Stimulated activated CD8-positive, alpha-beta memory T cell treated with anti-CD3 and anti-CD28 coated beads, Interleukin-12 subunit alpha, Interleukin-12 subunit beta, amount 100 ng/mL, for 4 hours (primary cell): ENCODE measurements at places on chromosomes 12 and 14.

DNA sequence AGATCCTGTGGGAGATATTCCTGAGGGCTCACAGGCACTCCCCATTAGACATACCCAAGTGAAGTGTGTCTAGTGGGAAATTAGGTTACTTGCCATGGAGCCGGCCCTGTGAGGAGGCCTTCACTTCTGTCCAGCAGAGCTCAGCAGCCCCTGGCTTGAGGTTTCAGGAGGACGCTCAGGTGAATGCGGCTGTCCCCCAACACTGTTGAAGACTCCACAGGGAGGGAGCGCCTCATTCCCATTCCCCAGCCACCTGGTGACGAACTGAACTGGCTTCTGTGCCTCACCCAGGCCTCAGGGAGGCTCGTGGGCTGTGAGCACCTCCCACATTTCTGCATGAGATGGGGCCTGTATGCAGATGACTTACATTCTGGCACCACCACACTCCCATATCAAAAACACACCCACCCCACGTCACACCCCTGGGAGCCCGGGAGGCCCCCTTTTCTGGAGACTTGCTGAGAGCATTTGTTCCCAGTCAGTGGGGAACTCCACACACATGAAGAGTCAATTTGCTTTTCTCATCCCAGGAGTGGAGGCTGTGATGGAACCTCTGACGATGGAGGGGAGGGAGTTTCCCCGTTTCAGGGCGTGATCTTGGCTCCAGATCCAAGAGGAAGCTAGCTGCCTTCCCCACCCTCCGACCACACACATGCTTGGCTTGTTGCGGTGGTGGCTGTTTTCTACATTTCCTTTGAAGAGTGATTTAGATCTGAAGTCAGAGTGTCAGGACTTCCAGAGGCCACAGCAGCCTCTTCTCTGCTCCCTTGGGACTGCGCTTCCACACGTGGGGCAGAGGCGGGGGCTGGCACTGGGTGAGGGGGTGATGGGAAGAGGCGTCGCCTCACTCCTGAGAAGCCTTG, 120.7 kb downstream of the ADGRD1 start:
- no peak for DNase-seq

- DNase-seq = peak; percentile 1
Measured at GRCh38 chr12:15788233-15789219, 662 bp downstream of the EPS8 start.

GRCh38 chr12:112325622-112326207, 56.5 kb downstream of the HECTD4 start:
- DNase-seq = no peak

DNA sequence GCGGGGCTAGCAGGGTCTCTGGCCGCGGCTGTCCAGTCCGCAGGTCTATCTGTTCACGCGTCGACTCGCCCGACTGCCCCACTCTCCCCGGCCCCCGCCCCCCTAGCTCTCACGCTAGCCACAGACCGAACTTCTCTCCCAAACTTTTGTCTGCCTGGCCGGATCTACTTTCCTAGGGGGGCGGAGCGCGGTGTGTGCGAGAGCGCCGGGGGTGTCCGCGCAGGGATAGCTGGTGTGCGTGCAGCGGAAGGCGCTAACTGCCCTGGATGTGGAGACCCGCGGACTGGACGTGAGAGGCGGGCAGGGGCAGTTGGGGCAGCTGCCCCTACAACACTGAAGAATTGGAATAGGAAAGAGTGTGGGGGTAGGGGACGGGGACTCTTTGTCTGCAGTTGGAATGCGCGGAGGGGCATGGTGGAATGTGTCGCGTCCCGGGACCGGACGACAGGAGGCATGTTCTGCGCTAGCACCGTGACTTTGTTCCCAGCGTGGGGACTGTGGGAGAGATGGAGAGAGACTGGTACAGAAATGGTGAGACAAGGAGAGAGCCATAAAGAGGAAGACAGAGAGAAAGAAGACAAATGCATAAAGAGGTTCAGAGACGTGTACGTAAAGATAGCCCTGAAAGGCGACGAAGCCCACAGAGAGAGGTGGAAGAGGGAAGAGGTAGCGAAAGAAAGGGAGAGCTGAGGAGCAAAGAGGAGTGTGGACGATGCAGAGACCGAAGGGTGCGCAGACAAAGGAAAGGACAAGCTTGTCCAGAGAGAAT, at the start of gene AJUBA:
Gene AJUBA, minus strand, starts transcription at position 75 of the 769 bp plus-strand sequence. CDS start 285 bp downstream, outside the sequence.
- peak; percentile 46 for DNase-seq

GRCh38 chr14:91249841-91250616, 5.5 kb upstream of the GPR68 start:
- peak; percentile 33 for DNase-seq

GRCh38 chr14:77641534-77642341, 25.3 kb upstream of the SPTLC2 start:
- DNase-seq = peak; percentile 48

DNA sequence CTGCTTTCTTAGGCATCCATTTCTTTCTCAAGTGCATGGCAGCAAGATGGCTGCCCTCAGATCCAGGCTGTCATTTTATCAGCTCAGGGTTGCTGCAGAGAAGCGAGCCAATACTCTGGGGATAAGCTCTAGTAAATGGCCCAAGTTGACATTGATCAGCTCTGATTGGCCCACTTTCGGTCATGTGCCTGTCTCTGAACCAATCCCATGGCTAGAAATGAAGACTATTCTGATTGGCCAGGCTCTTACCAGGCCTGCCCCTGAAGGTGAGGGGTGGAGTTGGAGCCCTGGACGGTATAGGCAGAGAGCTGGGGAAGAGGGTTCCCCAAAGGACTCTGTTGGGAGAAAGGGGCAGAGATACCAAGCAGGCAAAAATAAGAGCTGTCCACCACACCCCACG, 41.4 kb downstream of the MYO1H start:
- no peak for DNase-seq

DNA sequence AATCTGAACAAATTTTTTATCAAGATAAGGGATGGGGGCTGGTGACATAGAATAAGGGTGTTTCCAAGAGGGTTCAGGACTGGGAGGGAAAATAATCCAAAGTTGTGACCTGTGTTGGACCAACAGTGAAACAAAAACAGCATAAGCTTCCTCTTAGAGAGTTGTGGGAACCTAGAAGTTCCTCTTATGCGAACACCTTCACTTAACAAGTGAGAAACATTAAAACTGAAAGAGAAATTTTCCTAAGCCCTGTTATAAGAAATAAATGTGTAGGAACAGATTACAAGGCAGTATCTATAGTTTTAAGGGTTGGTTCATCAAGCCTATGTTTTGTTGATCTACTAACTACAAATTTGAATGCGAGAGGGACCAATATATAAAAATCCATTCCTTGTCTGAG, 58.4 kb downstream of the LLPH start:
- no peak for DNase-seq

DNA sequence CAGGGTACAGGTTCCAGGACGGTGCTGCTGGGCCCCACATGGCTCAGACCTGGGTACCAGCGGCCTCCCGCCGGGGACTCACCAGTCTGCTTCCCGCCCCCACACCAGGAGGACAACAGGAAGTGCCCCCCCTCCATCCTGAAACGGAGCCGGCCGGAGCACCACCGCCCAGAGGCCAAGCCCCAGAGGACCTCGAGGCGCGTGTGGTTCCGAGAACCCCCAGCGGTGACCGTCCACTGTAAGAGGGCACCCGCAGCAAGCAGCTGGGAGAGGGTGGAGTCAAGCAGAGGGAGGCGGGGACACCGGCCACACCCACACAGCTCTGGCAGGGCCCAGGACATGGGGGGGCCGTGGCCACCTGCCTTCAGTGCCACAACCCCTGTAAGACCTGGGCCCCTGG, 8.1 kb downstream of the C14orf180 start:
- DNase-seq = no peak

- DNase-seq = no peak
Measured at GRCh38 chr12:59158066-59158465, 237.8 kb upstream of the LRIG3 start.

DNA sequence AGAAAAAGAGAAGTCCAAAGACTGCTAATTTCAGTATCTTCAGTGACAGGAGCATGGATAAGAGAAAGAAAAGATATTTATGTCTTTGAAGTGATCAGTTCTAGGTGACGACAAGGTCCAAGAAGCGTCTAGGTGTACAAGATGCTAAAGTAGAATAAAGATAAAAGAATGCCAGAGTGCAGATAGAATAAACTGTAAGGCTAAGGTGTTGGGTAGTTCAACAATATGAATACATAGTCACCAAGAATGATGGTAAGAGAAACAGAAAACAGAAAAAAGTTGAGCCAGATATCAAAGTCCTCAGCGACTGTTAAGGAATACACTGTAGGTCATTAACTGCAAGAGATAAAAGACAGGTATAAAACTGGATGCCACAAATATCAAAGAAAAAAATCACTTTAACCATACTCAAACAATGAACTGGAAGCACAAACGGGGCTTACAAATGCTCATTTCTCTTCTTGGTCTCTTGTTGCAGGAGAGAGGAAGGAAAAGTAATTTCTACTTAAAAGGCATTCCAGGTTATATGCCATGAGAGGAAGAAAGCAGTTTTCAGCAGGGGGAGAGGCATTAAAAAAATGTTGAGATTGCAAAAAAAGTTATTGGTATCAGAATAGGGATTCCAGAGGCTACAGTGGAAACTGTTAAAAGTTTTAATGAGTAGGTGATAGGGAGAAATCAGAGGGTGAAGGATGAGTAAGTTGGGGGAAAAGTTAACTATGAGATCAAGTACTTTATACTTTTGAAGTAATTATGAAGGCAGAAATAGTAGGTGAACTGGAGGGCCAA, 121.5 kb downstream of the CEP83 start:
- DNase-seq = no peak

DNA sequence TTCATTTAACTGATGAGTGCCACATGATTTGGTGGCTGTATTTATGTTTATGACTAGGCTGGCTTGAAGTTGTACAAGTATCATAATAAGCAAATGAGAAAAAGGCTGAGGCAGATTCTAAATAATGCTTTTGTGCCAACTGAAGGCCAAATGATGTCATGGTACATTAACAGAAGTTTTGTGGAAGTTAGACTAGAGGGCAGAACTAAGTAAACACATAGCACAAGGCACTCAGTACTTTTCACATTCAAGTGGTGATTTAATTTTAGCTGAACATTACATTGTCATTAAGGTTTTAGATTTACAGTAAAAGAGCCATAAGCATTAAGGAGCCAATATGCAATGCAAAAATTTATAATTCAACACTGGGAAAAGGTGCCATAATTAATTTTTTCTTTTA, 21.1 kb downstream of the PPP1CC start:
- DNase-seq = no peak

- no peak for DNase-seq
Measured at GRCh38 chr14:47153746-47154145, 502.2 kb upstream of the RPL10L start.

GRCh38 chr12:89475203-89475990, 49.2 kb downstream of the GALNT4 start:
- no peak for DNase-seq

DNA sequence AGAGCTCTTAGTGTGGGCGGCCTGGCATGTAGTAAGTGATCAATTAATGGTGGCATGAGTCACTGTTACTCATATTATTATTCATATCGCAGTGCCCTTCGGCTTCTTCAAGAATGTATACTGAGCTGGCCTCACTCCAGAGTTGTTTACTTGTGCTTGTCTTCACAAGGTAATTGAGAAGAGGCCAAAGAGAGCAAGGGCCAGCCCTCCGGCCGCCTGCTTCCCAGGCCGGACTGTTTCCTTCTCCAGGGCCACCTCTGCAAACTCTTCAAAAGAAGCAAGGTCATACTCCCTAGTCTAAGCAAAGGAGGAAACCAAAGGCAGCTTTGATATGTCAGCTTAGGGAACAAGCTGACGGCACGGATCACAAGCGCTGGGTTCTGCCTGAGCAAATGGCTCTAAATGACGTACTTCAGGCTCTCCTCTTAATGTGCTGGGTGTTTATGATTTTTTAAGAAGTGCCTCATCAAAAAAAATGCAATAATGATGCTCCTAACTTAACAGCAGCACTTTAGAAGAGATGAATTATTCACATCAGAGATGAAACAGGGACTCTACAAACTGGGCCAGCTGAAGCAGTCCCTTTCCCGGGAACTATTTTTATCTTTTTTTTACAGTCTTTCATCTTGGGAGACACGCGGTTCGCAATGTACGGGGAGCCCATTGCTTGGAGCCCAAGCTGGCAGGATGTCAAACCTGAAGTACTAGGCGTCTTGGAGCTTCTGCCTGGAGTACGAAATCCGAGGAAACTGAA, 65.6 kb upstream of the DLK1 start:
- DNase-seq = no peak

DNA sequence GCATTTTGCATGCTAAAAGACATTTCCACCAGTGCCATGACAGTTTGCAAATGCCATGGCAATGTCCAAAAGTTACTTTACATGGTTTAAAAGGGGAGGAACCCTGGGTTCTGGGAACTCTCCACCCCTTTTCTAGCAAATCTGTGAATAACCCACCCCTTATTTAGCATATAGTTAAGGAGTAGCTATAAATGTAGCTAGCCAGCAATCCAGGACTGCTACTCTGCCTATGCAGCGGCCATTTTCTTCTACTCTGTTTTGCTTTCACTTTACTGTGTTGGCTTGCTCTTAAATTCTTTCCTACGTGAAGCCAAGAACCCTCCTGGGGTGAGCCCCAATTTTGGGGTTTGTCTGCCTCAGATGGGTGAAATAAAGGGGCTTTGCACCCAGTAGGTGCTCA, 141.0 kb downstream of the PTPN11 start:
- no peak for DNase-seq

- DNase-seq = peak; percentile 28
Measured at GRCh38 chr12:48999371-49000131, at the start of gene DDN. DDN (minus strand) TSS chr12:48999375; CDS start chr12:48999287, 88 bp downstream.

DNA sequence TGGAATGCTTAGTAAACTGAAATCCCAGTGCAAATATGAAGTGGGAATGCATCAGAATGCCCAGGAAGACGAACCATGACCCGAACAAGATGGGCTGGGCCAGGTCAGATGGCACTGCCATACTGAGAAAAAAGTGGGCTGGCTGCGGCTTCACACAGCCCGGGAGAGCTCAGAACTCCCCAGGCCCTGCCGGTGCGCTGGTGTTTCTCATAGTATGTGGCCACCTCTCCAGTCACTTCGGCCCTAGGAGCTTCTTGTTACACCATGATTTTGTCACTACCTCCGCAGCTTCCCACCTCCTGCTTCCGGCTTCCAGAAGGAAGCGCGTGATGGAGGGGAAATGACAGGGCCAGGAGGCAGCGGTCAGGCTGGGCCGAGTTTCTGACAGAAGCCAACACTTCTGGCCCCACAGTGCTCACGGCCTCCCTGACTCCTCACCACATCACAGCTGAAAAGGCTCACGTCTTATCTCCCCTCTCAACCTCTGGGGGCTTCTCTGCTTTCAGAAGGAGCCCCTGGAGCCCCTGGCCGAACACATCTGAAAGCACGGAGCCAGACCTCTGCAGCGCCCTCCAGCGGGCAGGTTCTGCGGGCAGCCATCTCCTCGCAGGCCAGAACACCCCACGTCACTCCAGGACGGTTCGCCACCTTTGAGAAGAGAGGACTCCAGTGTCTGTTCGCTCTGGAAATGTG, 30.7 kb downstream of the DAD1 start:
- DNase-seq = no peak

DNA sequence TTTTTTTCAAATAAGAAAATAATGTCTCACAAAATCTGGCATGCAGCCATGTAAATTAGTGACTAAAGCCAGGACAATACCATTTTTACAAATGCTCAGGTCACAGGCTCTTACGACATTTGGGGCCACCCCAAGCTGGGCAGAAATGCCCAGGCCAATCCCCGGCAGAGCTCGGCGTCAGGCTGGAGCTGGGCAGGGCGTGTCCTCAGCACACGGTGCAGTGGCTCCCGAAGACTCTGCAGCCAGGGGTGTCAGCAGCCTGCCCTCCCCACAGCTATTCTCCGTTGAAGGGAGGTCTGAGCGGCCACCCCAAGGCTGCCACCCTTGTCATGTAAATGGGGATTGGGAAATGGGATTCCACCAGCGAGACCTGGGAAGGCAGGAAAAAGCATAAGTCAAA, 158.6 kb downstream of the DICER1 start:
- no peak for DNase-seq
